Kidney (tissue), 22 donors: ENCODE measurements at places on chromosomes 1 and 21.
A peak's percentile ranks its signal among the peaks of the same experiment; 100 is the strongest.

- DNase-seq: no peak
Measured at GRCh38 chr21:24223624-24224023, 1383.7 kb downstream of the MRPL39 start.

DNA sequence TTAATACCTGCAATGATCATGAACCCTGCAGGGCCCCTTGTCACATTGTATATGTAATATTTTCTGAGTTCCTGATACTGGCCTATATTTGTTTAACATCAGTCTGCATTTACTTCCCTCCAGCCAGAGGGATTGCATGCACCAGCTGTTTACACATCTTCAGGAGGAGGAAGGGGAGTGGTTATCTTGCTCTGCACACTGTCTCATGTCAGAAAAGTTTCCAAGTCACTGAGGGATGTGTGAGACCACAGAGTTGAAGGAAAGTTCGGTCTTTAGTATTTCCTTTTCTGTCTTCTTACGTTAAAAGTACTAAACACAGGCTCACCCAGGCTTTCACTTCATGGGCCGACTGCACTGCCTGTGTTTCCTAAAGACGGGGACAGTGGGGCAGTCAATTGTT, 574.1 kb downstream of the LMO4 start:
- DNase-seq: peak; percentile 65

DNA sequence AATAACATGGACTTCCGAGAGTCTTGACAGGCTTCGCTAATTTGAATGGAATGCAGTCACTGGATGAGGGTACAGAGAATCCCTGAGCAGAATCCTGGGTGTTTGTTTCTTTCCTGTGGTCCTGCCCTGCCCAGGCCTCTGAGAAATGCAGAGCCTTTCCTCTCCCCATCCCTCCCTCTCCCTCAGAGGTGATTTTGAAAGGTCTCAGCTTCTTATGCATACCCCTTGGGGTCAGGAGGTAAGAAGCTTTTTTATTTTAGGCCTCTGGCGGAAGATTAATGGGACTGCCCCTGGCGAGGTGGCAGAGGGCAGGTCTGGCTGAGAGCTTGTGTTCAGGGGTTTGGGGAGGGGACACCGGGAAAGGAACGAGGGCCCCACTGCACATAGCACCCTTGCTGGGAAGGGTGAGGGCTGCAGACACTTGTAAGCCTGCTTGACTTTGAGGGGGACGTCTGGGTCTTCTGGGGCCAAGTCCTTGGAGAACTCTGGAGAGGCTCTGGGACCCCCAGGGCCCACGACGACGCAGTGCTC, 116.5 kb upstream of the SLC45A1 start:
- peak; percentile 39 for DNase-seq

- no peak for DNase-seq
Measured at GRCh38 chr1:157626099-157626498, 28.2 kb upstream of the FCRL4 start.

- no peak for DNase-seq
Measured at GRCh38 chr1:157806431-157807149, 13.3 kb downstream of the FCRL1 start.

DNA sequence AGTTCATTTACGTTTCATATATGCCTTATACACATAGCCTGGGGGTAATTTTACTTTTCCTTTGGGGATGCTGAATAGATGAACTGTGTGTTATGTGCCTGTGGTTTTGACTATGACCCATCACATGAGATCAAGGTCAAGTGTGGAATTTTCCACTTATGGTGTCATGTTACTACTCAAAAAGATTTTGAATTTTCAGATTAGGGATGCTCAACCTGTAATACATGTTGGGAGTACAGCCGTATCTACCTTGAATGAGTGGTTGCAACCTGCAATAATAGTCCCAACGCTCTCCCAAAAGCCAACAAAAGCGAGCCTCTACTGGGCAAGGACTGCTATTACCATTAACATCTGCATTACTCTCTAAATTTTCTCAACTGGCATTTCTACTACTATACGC, 68.5 kb upstream of the SDC3 start:
- DNase-seq: no peak

DNA sequence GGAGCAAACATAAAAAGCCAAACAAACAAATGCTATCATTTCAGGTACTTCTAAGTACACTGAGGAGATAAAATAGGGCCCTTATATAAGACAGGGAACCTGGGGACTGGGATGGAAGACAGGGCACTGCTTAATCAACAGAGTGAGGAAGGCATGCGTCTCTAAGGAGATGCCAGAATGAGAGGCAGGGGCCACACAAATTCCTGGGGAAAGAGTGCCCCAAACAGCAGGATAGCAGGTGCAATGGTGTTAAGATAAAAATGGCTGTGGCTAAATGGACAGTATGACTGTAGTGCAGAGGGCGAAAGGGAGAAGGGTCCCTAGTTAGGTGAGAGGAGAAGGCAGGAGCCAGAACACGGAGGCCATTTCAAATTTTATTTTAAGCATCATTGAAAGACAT, 113.9 kb downstream of the ZBTB18 start:
- no peak for DNase-seq

DNA sequence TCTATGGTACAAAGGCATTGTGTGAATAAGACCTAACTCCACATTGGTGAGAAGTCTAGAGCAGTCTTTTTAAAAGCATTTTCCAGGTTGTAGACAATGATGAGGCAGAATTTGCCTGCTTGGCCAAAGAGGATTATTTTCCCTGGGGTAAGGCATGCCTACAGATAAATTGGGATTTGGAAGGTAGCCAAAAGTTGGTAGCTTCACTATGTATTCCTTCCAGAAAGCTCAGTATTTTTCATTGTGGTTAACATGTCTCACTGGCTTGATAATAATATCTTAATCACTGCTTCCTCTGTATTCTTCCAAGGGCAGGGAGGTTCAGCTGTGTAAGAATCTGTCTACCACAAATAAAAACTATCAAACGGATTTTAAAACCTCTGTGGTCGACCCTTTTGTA, 590.8 kb upstream of the PRMT6 start:
- DNase-seq: no peak

DNA sequence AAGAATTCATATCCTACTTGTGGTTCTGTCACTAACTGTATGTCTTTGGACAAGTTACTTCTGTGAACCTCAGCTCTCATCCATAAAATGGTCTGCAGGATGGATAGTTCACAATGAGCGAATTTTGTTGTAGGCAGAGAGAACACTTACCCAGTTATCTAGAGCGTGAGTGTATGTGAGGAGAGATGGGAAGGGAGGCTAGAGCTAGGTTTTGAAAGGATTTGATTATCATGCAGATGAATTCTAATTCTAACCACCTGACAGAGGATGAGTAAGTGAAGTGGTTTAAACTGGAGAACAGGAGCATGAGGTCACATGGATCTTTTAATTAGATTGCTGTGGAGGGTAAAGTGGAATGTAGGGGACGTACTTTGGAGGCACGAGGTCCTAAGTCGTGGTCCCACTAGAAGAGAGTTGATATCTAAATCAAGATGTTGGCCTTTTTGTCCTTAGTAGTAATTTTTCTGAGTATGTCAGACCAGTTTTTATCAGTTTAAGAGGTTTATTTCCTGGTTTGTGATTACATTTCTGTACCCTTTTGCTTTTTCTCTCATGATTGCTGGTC, 5.0 kb downstream of the SUCO start:
- DNase-seq: no peak

DNA sequence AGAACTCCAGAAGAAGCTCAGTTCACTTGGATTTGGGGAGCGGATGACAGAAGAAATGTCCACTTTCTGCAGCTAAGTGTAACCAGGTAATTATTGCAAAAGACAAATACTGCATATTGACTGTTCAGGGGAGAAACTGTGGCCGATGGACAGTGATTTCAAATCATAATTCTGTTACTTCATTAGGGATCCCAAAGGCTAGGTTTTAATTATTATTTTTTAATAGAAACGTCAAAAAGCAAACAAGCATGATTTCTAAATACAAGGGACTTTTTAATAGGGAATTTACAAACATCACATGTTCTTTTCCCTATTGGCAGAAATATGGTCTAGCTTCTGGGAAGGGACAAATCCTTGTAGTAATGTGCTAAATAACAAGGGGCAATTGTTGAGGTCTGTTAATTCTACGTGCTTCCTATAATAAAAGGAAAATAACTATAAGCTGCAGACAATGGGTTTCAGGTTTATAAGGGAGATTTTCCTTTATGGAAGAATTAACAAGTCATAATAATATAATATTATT, 15.5 kb downstream of the DIPK1A start:
- DNase-seq: no peak

GRCh38 chr1:15406614-15407559, 2.8 kb upstream of the EFHD2 start:
- DNase-seq: no peak

DNA sequence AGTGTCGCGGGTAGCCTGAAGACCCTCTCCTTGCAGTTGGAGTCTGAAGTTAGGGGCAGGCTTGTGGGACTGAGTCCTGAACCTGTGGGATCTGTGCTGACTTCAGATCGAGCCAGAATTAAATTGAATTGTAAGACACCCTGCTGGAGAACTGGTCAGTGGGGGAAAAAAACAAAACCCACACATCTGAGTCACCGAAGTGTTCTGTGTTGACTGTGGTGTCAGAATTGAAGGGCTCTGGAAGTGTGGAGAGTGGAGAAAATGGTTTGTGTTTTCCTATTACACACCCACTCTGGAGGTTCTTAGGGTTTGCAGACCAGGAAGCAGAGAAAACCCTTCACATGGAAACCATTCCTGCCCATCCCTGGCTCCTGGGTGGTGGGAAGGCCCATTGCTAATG, 209.5 kb upstream of the GALNT2 start:
- no peak for DNase-seq

DNA sequence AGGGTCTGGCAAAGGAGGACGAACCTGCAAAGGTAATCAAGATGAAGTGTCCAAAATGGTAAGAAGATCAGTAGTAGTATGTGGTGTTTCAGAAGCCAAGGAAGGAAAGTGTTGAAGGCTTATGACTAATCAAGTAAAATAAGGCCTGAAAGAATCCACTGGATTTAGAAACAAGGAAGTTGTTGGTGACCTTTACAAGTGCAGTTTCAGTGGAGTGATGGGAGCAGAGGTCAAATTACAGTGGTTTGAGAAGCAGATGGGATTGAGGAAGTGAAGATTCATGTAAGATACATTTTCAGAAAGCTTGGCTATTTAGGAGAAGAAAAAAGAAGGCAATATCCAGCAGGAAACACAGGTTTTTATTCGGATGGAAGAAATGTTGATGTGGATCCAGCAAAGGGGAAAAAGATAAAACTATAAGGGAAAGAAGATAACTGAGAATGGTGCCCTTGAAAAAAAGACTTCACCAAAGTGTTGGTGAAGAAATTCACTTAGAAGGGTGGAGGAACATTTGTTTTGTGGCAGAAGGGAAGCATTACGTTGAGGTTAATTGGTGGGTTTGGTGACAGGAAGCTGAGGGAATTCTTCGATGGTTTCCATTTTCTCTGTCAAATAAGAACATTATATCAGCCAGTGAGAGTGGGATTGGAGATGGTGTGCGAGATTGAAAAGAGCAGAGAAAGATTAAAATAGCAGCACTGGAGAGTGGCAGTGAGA, 2.1 kb downstream of the ARMH1 start:
- no peak for DNase-seq

DNA sequence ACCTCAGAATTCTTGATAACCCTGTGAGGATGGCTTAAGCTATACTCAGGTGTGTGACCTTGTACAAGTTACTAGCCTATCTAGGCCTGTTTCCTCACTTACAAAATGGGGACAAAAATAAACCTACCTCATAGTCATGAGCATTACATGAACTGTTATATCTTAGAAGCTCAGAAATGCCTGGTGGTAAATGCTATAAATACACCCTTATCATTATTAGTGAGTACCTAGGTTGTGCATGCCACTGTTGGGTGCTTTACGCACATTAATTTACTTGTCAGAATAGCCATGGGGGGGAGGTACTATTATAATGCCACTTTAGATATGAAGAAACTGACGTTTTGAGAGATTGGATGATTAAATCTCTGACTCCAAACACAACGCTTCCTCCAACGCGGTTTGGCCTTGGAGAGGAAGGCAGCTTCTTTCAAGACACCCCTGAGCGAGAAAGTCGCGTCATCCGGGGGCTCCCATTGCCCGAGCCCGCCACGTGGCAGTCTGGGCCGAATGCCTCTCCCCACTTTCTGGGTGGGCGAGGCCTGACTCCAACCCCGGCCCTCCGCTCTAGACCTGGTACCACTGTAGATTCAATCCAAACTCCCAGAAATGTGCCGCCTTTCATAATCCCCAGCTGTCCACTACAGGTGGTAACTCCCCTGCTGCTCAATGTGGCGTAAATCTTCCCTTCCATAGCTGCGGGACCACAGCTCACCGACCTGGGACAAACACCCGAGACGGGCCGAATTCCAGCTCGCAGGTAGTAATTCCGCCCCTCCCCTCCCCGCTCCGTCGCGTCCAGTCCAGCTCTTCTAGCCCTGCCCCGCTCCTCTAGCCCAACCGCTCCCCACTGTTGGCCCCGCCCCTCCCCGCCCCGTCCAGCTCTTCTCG, 771 bp upstream of the RAD54L start:
- peak; percentile 83 for DNase-seq

- no peak for DNase-seq
Measured at GRCh38 chr1:211507365-211507764, 15.4 kb upstream of the RD3 start.

- no peak for DNase-seq
Measured at GRCh38 chr1:30758785-30759380, 1.3 kb upstream of the LAPTM5 start.

- DNase-seq: no peak
Measured at GRCh38 chr1:26184883-26185282, 5.5 kb upstream of the CATSPER4 start.

DNA sequence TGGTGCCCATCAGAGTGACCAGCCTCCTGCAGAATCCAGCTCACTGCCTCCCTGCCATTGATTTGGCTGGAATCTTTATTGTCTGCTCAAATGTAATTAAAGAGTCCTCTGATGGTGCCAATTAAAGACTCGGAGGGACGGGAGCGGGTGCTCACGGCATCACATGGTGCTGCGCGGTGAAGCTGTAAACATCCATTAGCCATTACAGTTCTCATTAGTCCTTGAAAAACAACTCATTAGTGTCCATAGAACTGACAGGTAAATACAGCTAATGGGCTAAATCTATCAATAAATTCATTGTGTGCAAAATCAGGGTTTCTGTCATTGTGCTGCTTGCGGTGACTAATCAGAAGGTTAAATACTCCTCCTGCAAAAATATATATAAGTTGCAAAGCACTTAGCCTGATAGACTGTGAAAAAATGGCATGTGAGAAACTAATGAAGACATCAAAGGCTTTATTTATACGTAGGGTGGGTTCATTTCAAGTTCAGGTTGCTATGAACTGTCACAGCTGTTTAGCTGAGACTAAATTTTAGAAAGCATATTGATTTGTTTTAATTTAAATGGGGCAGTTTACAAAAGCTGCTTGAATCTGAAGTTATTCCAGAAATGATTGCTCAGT, 289.8 kb upstream of the POU3F1 start:
- DNase-seq: no peak

GRCh38 chr1:224378855-224379631, 22.4 kb downstream of the CNIH4 start:
- DNase-seq: no peak
